Fibroblast of skin of left quadriceps (primary cell): ENCODE measurements at places on chromosomes 16 and 17.

- no peak for DNase-seq
Observed at GRCh38 chr17:57523926-57524632, 221.0 kb downstream of the CCDC182 start.

DNA sequence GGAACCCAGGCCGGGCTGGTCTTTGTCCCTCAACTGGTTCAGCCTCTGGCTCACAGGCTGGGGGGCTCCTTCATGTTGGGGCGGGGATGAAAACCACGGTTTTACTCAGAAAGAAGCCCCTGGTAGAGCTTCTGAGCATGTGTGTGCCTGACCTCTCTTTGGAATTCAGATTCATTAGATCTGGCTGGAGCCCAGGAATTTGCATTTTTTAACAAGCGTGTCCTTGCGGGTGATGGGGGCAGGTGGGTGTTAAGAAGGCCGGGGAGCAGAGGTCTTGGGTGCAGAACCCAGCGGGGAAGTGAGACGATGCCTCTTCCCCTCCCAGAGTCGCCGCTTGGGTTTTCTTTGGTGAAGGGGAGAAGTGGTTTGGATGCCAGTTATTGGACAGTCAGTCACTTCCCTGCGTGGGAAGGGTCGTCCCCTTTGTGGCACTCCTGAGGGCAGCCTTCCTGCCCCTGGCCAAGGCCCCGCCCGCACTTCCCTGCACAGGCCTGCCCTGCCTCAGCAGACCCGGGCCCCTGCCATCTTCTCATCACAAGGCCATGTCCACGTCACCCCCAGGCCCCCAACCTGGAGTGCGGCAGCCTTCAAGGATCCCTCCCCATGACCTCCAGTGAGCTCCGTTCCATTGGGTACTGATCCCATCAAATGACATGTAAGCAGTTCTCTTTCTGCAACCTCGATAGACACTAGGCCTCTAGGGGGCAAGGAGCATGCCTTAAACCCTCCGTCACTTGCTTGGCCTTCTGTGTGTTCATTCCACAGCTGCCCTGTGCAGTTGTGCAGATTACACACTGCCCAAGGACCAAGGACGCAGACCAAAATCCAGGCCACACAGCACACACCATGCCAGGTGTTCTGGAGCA is 177.7 kb upstream of the CIBAR2 start:
- DNase-seq, result no peak

DNA sequence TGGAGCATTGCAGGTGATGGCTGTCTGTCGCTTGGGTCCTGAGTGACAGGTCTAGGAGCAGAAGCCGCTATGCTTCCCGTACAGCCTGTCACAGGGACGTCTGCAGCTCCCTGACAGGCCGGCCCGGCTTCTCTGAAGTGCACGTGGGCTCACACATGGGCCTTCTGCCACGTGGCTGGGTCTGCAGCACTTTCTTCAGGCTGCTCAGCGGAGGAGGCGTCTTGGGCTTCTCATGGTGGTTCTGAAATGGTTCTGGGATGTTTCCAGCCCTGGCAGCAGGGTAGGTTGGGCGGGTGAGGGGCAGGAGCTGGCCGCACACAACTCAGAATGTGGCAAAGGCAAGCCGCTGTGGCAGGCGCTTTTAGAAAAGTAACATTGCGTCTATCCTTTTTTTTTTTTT is 80.3 kb upstream of the ZNF750 start:
- DNase-seq, result no peak

DNA sequence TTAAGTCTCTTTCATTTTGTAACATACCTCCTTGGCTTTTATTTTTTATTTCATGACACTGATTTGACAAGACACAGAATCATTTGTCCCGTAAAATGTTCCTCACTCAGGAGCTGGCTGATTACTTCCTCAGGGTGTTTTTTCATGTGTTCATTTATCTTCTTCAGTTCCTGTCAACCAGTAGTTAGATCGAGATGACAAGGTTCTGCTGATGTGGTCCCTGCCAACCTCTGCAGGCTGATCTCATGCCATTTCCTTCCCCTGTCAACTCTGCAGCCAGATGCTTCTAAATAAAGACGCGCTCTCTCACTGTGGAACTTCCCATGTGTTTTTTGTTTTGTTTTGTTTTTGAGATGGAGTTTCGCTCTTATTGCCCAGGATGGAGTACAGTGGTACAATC is 8.1 kb upstream of the CXCL16 start:
- no peak for DNase-seq

DNA sequence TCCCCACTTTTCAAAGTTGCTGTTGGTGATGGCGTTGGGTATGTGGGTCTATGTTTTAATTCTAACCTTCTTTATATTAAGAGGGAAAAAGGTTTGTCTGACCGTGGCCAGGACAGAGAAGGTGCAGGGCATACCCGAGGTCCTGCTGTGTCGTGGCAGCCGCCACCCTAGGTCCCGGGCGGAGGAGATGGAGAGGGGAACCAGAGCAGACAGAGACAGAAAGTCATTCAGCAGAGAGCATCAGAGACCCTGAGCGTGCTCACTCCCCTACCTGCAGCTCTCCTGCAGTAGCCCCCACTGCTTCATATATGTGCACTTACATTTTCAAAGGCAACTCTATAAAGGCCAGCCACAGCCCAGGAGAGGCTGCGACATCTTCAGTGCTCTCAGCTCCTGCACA is 327.2 kb upstream of the TNRC6C start:
- DNase-seq, result no peak
